ENCODE measurements at places on chromosomes 2 and 18. TPM values are rescaled to one million over a fixed set of nuclear protein-coding genes. Genes with fewer than 3 reads are reported as not detected.

DNA sequence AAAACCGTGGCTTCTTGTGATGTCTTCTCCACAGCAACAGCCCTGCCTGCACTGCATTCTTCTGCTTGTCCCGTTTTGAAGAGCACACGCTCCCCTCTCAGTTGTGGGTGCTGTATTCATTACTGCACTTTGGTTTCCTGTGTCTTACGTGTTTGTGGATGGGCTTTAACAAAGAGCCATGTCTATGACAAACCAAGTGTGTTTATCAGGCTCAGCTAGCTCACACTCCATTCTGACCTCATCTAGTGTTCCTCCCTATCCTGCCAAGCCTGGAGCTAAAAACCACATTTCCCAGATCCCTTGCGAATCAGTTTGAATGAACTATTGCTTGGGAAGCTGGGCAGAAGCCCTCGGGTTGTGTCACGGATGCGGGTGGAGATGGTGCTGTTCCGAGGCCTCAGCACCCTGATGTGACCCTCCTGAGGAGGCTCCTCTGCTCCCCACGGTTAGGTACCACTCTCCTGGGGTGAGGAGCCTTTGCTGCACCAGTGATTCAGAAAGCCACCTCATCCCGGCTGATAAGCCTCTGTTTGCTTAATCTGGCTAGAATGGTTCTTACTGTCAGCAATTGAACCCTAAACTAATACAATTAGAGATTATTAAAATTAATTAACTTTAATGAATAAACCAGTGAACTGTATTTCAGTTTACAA, 116.5 kb downstream of the GALR1 start:
- DNase-seq, result no peak

- DNase-seq, result no peak
Measured at GRCh38 chr18:58776084-58776483, 88.6 kb upstream of the ZNF532 start.

GRCh38 chr2:235046589-235046988, 94.8 kb downstream of the SH3BP4 start:
- DNase-seq, result no peak

DNA sequence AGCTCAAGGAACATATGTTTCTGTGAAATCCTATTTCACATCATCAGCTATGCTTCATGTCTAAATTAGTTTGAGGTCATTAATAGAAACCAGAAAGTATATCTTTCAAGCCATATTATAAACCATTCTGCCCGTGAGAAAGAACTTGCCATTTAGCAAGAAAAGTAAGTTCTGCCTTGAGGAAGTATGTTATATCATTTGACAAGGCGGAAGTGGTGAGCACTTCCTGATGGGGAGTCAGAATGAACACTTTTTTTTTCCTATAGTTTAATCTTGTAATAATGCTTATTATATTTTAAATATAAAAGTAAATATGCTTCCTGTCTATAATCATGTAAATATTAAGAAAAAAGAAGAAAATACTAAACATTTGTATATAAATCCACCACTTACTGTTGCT, 39.3 kb upstream of the NRXN1 start:
- DNase-seq, result no peak

DNA sequence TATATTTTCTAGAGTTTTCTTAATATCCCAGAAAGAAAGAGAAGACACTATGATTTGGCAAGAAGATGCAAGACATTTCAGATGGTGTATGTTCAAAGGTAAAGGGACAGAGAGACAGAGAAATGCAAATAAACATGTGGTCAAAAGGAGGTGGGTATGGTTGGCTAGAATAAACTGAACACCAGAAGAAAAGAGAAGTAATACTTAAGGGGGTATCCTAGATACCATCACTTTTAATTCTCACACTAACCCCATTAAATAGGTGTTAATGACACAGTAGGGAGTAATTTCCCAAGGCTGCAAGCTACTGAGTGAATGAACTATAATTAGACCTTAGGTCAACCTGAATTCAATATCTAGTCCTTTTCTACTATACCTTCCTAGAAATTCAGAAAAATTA, 111.2 kb upstream of the CD226 start:
- DNase-seq, result no peak

DNA sequence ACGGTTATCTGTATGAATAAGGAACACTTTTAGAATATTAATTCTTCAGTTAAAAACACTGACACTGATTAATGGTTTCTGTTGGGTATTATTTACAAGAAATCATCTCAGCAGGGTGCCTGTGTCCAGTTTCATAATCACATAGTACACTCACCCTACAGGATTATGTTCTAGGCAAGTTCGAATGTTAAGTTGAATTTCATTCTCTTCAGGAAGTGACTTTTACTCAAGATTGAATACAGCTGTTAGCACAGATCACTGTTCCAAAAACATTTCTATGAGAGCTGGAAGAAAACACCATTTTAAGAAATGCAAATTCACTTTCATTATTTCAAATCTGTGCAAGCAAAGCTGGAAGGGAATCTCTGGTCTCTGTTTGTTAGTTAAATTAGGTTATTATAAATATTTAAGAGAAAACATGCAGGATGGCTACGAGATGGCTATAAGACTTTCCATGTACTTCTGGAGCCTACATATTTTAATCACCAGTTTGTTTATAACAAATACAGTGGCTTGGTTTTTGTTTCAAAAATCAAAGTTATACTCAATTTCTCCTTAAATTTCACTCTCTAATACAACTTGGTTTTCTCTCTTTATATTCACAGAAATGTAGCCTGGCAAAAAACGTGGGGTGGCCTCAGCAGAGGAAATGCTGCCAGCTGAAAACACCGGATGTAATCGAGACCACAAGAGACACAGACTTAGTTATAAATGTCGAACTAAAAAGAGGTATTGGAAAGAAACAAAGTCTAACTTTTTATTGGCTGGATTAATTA, 65.8 kb downstream of the RBMS1 start:
- no peak for DNase-seq

DNA sequence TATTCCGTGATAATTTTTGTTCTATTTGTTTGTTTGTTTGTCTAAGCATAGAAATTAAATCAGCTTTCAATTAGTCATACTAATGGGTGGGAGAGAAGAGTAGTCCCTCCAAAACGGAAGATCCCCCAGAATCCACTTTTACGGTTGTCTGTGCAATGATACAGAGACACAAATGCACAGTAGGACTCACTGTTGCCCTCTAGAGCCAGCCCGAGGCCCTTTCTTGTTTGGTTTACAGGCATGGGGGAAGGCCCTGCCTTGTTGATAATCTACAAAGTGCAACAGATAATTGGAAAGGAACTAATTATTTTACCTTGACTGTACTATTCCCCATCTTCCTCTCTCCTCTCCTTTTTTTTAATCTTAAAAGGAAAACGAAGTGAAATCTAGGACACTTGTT, 121.1 kb downstream of the ACOXL start:
- DNase-seq, result no peak

CENPA gene
- not detected for total RNA-seq

DNA sequence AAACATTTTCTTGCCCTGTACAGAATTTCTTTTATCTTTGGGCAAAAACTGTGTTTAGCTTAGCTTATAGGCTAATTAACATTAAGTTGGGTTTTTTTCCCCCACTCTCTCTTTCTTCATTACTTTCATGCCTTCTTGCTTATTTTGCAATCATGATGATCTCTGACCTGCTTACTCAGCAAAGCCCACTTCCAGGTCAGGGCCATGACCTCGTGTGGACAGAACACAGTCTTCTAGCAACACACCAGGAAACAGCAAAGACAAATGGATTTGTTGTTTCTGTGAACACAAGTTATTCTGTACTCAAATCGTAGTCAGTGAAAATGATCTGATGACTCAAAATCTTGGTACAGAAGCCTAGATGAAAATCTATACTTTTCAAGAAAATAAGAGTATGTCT, 60.7 kb downstream of the SPATS2L start:
- DNase-seq, result no peak

GRCh38 chr2:112692918-112693317, 27.9 kb upstream of the NT5DC4 start:
- no peak for DNase-seq

DNA sequence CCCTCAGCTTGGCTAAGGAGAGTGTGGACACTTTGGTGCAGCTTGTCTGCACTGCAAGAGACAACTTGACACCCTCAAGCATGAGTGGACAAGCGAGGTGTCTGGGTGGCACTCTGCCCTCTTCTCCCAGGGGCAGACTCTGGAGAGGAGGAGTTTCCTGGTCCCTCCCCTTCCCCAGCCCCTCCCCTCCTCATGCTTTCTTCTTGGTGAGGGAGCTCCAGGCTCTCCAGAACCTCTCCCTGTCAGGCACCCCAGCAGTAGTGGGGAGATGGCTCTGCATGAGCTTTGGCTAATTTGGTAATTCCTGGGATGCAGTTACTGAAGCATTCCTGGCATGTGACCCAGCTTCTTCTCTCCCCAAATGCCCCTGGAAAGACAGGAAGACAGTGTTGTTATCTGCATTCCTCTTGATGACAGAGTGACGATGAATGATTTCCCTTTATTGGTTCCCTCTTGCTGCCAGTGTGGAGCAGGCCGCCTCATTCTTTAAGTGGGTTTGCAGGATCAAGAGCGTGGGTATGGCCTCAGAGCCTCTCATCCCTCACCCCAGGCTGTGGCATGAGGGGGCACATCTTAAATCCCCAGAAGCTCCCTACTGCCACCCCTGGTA, 89.2 kb downstream of the STPG4 start:
- no peak for DNase-seq

GRCh38 chr2:207182911-207183310, 17.2 kb upstream of the KLF7 start:
- no peak for DNase-seq

NAT8 gene
- total RNA-seq, result not detected
